ENCODE measurements at places on chromosomes 6 and 20.
A peak's percentile ranks its signal among the peaks of the same experiment; 100 is the strongest.

DNA sequence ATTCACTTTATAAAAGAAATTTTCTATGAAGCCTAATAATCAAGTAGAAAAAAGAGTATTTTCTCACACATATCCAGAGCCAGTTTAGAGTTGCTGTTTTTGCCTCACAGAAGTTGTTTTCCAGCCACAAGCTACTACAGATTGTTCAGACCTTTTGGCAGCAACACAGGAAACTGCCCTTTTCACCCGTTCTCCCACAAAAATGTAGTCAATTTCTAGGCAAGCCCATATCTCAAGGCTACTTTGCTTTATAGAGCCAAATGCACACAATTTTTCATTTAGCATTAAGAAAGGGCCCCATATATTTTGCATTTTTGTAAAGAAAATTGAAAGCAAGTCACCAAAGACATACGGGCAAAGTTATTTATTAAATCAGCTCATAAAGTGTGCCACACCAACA is 49.5 kb downstream of the EPB41L2 start:
- DNase-seq: no peak

GRCh38 chr6:40931931-40932330 is 107.1 kb downstream of the UNC5CL start:
- DNase-seq: no peak

DNA sequence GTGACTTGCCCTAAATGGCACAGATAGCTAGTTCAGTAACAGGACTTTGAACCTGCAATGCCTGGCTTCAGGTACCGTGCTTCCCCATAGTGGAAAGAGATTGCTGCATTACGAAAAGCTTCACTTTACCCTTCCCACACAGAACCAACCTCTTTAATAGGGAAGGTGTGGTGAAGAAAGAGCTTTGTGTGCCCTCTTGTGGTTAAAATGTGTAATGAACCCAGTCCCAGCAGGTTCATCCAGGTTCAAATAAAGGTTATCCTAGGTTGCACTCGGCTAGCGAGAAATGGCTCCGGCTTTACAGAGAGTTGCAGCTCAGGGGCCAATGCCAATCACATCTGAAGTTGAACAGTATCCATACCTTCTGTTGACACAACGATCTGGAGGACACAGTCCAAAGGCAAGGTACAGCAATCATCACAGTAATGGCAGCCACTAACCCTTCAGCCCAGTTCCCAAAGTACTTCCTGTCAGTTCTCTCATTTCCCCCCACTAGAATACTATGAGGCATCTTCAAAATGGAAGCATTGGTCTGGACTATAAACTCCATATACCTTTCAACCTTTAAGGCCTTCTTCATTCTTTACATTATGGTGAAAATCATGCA is 3.0 kb downstream of the DEFB115 start:
- DNase-seq: no peak

GRCh38 chr20:39706184-39706663 is 744.1 kb downstream of the DHX35 start:
- DNase-seq: no peak

- DNase-seq: no peak
Observed at GRCh38 chr6:116974526-116975316, 97.7 kb downstream of the RFX6 start.

DNA sequence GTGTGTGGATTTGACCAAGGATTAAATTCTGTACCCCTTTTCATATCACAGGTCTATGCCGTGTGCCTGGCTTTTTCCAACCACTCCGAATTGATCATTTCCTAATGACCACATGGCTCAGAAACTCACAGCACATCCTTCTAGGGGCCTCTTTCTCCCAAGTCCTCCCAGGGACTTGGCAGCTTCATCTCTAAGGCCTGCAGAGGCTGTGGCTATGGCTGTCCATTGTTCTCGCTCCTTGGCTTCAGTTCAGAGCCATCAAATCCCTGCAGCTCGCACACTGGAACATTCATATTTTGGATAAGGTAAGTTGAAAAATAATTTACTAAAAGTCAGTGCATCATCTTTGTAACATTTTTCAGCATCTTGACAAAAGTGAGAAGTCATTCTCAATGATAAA is 497.2 kb upstream of the CDH4 start:
- DNase-seq: no peak

DNA sequence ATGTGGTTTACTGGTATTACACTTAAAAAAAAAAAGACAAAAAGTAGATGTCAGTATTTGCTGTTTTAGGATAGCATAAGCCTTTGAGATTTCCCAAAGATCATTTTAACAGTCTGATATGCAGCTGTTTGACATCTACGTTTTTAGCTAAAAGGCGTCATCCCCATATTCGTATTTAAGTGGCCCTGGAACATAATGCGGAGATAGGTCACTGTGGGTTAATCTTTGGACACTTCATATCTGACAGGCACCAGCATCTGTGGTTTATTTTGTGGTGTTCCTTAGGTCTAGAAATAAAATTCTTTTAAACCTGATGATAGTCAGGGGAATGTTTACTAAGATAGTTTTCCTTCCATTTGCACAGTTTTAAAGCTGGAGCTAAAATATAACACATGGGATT is 313.7 kb downstream of the SOX4 start:
- DNase-seq: no peak

- DNase-seq: no peak
Observed at GRCh38 chr6:107965746-107966145, 7.7 kb upstream of the SEC63 start.

- no peak for DNase-seq
Observed at GRCh38 chr20:63740070-63740626, 572 bp downstream of the SLC2A4RG start.

DNA sequence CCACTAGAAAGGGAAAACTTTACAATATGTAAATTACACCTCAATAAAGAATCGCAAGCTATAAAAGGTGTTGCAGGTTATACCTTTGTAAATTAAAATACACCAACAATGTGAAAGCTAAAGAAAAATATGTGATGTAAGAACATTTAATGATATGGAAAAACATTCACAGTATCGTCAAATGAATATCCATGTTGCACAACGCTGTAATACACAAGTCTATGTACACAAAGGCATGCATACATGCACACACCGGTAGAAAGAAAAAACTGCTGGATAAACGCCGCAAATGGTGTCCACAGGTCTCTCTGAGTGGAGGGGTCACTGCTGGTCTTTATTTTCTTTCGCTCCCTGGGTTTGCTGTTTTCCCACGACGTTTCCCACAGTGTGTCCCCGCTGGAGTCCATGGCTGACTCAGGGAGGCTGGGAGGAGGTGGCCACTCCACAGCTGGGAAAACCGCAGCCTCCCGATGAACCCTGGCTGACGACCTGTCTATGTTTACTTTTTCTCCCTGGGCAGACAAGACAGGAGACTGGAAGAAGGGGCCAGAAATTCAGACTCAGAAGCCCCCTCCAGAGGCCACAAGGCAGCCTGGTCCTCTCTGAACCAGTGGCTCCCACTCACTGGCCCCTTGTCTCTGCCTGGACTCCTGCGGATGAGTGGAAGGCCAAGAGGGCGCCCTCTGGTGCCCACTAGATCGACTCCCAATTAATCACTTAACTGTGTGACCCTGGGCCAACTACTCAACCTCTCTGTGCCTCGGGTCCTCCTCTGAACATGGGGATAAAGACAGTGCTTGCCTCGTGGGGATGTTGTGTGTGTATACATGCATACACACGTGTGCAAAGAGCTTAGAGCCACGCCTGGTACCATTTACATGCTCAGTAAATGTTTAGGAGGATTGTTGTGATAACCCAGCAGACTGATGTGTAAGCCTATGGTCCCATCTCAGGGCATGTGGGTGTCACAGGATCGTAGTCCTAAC is 12.8 kb upstream of the BPI start:
- DNase-seq: no peak

GRCh38 chr20:18428490-18429173 is 38.2 kb downstream of the DZANK1 start:
- no peak for DNase-seq

DNA sequence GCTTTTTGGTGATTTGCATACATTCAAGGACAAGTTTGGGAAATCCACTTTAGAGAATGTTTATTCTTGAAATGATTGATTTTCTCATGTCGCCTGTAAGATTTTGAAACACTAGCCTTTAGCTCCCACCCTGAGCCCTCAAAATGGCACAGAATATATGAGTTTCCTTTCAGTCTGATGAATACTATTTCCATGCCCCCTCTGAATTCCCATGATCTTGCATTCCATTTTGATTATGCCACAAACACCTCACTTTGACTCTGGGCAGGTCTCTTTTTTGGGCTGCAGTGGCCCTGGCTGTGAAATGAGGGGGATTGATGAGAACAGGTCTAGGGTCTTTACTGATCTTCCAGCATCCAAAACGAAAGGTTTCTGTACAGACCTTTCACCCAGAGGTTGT is 50.4 kb downstream of the SULF2 start:
- no peak for DNase-seq

- DNase-seq: no peak
Observed at GRCh38 chr6:119128252-119128912, 49.9 kb upstream of the FAM184A start.

- DNase-seq: peak; percentile 71
Observed at GRCh38 chr20:3744806-3745685, 12.6 kb downstream of the HSPA12B start.

DNA sequence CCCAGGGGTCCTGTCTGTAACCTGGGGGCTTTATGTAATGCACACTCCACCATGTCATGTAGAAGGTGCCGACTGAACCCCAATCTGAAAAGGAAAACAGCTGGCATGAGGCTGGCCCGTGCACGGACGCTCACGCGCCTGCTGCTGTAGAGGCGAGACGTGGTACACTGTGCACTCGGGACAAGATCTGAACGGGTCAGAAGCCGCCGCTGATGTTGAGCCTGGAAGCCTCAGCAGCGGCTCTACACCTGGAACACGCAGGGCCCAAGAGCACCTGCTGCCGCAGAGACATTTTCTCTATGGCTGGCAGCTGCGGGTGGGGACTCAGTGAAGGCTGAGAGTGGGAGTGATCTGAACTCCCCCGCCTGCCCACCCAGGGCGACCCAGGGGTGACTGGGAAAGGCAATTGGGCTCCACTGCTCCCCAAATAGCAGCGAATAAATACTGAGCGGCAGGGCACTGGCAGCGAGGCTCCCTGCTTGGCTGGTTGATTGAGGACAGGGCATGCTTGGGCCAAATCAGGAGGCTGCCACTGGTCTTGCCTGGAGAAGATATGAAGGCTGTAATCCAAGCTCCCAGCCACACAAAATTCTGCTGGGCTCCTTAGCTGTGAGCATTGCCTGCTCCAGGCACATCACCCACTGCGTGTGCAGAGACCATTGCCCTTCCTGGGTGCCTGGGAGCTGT is 2.5 kb upstream of the OGFR start:
- no peak for DNase-seq

GRCh38 chr20:1536893-1537730 is 20.4 kb downstream of the SIRPD start:
- no peak for DNase-seq

DNA sequence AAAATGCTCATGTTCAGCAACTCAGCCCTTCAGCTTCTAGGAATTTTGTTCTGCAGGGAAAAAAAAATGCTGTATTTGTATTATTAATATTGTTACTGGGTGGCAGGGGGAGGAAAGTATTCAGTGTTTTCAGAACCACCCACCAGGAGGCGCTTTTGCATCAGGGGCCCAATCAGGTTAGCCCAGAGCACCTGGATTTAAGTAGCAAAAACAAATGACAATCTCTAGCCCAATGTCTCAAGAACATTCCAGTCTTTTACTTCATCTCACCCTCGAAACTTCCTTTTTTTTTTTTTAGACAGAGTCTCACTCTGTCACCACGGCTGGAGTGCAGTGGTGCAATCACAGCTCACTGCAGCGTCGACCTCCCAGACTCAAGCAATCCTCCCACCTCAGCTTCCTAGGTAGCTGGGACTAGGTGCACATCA is 635 bp upstream of the C20orf203 start:
- peak; percentile 72 for DNase-seq

DNA sequence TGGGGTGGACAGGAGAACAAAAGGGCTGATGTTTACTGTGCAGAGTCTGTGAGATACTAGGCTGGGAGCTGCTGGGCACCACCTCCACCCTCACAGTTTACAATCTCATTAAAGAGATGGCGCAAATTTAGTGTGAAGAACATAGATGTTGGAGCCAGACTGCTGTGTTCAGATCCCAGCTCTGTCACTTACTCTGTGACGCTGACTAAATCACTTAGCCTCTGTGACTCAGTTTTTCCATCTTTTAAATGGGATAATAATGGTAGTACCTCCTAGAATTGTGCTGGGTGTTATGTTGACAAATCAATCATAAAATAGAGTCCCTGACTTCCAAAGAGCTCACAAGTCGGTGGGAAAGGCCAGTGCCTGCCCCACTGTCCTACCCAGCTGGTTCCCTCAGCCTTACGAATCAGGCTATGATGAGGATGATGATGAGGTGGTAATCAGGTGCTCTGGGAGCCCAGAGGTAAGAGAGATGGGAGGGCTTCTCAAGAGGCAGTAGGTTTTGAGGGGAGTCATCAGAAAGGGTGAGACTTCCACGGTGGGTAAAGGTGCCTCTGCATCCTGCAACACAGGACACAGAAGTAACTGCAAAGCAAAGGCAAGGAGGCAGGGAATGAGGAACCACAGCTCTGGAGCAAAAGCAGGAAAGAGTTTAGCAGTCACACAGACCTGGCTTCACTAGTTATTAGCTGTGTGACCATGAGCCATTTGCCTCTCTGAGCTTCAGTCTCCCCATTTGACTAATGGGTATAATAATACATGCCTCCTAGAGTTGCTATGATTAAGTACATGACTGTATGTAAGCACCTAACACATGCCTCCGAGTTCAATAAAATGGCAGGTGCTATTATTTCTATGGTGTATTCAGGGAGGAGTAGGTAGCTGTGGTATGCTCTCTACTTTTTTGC is 8.9 kb downstream of the FYN start:
- no peak for DNase-seq
